H54 (cell line): ENCODE measurements at places on chromosomes 13 and 19.

- no peak for DNase-seq
Measured at GRCh38 chr19:4472174-4472974, at the start of gene HDGFL2. Gene HDGFL2, plus strand, starts transcription at chr19:4472297. Its CDS starts 54 bp downstream, at chr19:4472351.

GRCh38 chr13:97221466-97221865, 667 bp upstream of the MBNL2 start:
- no peak for DNase-seq

DNA sequence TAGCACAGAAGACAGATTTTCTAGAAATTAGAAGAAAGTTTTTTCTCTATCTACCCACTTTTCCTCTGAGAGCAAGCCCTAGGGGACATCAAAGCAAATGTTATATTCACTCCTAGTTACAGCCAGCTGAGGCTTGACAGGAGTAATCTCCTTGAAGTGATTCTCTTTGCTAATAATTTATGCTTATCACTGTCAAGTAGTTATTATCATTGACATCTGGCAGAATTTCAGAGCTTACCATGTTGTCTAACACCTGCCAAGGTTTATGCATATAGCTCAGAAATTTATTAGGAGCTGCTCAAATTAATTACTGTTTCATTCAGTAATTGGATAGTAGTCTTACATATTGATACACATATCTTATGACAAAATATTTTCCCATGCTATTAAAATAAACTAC, 465.9 kb upstream of the ATXN8OS start:
- DNase-seq = no peak

DNA sequence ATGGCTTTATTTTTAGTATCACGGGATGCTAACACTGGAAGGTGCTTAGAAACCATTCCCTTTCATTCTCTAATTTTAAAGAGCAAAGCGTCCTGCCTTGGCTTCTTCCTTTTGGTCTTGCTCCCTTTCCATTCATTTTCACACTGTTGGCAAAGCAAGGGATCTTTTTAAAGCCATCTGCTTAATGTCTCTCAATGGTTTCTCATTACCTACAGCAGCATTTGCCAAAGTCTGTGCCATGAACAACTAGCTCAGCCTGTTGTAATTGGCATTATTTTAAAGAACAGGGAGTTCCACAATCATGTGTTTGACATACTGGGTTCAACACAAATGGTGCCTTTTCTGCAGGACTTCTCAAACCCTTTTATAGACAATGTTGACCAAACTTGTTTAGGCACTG, 444.3 kb downstream of the GPC6 start:
- DNase-seq = no peak

DNA sequence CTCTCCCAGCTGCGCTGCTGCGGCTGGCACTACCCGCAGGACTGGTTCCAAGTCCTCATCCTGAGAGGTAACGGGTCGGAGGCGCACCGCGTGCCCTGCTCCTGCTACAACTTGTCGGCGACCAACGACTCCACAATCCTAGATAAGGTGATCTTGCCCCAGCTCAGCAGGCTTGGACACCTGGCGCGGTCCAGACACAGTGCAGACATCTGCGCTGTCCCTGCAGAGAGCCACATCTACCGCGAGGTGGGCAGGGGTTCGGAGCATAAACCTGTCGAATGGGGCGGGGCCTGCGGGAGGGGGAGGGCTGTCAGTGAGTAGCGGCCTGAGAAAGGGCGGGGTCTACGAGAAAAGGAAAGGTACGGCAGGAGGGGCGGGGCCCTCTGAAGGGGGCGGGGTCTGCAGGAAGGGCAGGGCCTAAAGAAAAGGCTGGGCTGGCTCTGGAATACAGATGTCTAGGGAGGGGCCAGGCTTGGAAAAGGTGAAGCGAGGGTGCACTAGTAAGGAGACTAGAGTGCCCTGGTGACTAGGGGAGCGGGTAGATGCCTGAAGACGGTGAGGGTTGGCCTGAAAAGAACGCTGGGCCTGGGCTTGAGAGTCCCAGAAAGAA, 3.6 kb downstream of the CD37 start:
- no peak for DNase-seq

GRCh38 chr13:49303533-49304252, 56.0 kb downstream of the CDADC1 start:
- DNase-seq = no peak

GRCh38 chr13:73901324-73902068, 232.7 kb downstream of the KLF12 start:
- DNase-seq = no peak

GRCh38 chr13:83378908-83379307, 503.4 kb downstream of the SLITRK1 start:
- no peak for DNase-seq

DNA sequence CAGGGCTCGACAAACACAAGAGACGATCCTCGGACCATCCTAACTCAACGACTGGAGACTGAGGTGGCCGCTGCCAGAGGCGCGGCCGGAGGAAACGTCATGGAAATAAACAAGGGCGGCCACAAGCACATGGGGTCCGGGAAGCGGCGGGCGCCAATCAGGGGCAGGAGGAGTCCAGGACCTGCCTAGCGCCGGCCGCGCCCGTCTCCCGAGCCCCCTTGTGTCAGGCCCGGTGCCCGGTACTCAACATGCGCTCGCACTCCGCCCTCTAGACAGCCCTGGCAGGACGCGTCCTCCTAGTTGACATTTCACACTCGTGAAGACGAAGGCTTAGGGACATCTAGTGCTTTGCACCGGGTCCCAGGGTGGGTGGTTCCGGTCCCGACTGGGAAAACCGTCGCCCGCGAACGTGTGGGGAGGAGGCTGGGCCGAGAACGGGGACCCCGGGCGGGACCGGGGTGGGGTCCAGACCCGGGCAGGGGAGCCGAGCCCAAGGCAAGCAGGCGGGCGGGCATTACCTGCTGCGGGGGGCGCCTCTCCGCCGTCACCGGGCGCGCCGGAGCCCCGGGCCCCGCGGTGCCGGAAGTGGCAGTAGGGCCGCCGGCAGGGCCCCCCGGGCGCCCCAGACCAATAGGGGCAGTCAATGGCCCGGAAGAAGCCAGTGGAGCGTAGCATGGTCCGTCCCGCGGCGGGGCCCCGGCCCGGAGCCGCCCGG, 442 bp downstream of the REXO1 start:
- DNase-seq = no peak

DNA sequence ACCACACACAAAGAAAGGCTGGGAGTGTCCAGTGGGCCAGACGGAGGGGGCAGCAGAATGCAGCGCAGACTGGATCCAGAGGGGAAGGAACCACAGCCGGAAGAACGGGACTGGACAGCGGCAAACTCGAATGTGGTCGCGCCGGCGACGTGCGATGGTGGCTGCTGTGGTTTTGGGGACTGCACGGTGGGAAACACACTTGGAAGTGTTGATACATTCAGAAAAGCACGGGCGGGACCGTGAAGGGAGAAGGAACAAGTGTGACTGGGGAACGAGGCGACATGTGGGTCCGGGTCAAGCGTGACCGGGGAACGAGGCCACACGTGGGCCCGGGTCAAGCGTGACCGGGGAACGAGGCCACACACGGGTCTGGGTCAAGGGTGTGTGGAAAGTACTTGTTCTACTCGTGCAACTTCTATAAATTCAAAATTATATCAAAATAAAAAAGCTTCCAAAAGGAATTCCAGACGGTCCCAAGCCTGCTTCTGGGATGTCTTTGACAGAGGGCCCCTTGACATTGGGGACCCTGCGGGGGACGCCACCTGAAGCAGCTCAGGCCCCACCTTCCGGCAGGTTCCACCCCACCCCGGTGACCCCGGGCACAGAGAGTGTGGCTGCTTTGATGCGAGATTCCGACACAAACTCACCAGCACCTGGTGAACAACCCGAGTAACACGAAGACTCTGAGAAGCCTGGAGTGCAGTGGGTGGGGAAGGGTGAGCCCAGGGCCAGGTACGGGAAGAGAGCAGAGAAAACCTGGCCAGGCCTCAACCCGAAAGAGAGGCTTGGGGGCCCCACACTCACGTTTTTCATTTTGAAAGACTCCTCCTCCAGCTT, 25.1 kb upstream of the C13orf46 start:
- DNase-seq = no peak

- DNase-seq = no peak
Measured at GRCh38 chr19:18099623-18099995, 2.0 kb downstream of the MAST3 start.

GRCh38 chr13:111213964-111214726, 99.0 kb downstream of the ARHGEF7 start:
- DNase-seq = no peak

- no peak for DNase-seq
Measured at GRCh38 chr19:17536955-17537354, 18.5 kb upstream of the COLGALT1 start.

DNA sequence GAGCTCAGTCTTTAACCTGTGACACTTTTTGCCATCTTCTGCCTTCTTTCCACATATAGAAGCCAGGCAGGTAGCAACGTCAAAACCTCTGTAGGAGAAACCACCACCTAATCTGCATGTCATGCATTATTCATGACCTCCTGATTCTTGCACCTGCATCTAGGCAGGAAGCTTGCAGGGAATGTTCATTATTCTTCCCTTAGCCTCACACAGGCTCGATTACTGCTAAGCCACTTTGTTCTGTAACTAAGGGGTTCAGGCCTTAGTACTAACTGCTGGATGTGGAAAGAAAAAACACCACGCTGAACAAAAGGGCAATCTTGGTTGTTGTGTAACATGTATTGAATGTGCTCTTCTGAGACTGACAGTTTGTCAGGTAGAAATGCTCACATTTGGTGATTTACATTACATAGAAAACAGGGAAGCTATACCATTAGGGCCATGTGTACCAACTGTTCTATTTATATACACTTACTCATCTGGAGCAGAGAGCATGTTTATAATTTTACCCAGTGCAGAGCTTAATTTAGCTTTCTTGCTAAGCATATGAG, 366.9 kb downstream of the KLF12 start:
- no peak for DNase-seq

DNA sequence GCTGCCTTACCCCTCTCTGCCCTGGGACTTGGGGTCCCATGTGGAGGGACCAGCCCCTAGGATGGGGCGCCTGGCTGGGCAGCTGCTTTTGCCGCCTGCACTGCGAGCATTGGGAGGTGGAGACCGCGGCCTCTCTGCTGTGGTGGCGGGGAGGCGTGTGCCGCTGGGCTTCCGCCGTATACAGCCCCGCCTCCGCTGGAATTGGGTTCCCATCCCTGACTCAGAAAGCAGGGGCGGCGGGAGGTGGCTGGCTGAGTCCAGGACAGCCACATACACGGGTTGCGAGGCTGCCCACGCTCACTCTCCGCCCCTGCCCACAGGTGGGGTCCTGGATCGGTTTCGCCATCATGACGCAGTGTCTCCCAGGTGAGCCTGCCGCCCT, 6.6 kb downstream of the NDUFB7 start:
- DNase-seq = no peak

GRCh38 chr19:7926021-7926726, at the start of gene CTXN1:
Gene CTXN1, minus strand, starts transcription at chr19:7926135. Its CDS starts 597 bp downstream, at chr19:7925538.
- peak; percentile 75 for DNase-seq

DNA sequence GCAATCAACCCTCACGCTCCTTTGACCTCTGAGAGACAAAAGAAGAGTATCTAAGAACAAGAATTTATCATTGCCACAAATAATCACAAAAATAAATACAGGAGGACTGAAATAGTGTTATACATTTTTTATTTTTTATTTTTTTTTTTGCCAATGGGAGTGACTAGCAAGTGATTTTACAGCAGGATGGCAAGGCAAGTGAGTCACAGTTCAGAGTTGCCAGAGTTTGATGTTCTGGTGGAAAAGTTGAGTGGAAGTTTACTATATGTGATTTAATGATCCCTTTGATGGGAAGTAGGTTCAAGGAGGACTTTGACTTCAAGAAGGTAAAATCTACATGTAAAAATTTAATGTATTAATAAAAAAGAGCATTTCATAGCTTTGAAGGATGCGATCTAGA, 2691.4 kb downstream of the PCDH9 start:
- DNase-seq = no peak

- no peak for DNase-seq
Measured at GRCh38 chr13:100534147-100534843, 54.3 kb downstream of the GGACT start.

- no peak for DNase-seq
Measured at GRCh38 chr13:42595253-42595571, 21.3 kb downstream of the TNFSF11 start.

DNA sequence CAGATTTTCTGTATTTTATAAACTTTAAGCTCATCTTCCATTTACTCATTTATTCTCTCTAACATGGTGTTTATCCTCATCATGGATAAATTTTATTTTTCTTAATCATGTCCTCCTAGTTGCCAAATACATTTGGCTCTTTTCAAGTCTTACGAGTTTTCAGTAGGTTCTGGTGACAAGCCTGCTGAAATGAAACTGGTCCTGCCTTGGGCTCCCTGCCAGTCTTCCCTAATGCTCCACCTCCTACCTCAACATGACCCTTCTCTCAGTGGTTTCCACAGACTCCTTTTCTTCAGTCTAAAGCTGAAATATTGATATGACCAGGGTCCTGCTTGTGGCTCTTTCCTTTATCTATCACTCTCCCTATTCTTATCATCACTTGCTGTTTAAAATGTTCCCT, 81.2 kb downstream of the TRPC4 start:
- no peak for DNase-seq

GRCh38 chr13:20714563-20715329, 11.2 kb downstream of the IL17D start:
- no peak for DNase-seq

- DNase-seq = no peak
Measured at GRCh38 chr19:38134540-38135149, 89.4 kb downstream of the DPF1 start.

GRCh38 chr19:15331419-15332310, 674 bp downstream of the BRD4 start:
- DNase-seq = peak; percentile 62

DNA sequence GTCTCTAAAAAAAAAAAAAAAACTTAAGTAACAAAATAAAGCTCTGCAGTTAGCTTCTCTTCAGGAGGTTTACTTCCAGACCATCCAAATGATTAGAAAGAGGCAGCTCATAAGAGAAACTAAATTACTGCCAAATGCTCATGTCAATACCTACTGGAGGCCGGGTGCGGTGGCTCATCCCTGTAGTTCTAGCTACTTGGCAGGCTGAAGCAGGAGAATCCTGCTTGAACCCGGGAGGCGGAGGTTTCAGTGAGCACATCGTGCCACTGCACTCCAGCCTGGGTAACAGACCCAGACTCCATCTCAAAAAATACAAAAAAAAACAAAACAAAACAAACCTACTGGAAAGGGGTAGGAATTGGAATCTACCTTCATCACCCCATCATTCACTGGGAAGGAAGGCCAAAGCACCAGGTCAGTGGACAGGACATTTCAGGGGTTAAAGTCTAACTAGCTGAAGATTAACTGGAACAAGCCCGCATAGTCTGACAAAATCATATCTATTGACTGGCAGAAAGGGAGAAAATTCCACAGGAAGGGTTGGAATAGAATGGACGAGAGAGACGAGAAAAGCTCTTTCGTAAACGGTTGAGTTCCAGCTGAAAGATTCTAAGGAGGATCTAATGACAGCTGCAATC, 1.3 kb downstream of the ZFP14 start:
- DNase-seq = no peak

- no peak for DNase-seq
Measured at GRCh38 chr13:32153056-32153455, 121.5 kb downstream of the FRY start.

- peak; percentile 90 for DNase-seq
Measured at GRCh38 chr19:11496391-11497163, 9.1 kb downstream of the ZNF653 start.
